ENCODE measurements at places on chromosomes 13 and 19. TPM values are rescaled to one million over a fixed set of nuclear protein-coding genes. Genes with fewer than 3 reads are reported as not detected.
A peak's percentile ranks its signal among the peaks of the same experiment; 100 is the strongest.

GRCh38 chr13:28493740-28494503, 1.0 kb downstream of the FLT1 start:
- no peak for DNase-seq
- no peaks in the 10 kb centered on the region for H3K36me3 ChIP-seq
- peaks cover 29% of the 10 kb centered on the region for H3K4me1 ChIP-seq
- H3K27ac ChIP-seq: no peak overlapping the region

DNA sequence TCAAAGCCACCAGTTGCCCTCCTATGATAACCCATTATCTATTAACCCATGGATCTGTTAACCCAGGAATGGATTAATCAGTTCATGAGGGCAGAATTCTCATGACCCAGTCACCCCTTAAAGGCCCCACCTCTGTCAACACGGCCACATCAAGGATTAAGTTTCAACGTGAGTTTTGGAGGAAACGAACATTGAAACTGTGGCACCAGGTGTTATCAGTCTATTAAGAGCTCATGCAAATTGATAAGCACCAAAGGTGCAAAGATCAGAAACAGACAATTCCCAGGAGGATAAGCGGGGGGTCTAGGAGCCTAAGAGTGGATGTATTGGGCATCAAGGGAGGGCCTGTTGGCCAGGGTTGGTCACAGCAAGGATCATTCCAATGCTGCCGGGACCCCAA, 19.9 kb upstream of the ELAVL1 start:
- no peaks in the 10 kb centered on the region for H3K36me3 ChIP-seq
- peaks cover 8% of the 10 kb centered on the region for H3K4me1 ChIP-seq
- no peak overlapping the region for H3K27ac ChIP-seq
- H3K4me3 ChIP-seq: no peak overlapping the region
- no peak for DNase-seq

- H3K27ac ChIP-seq: no peak overlapping the region
- H3K36me3 ChIP-seq: no peaks in the 10 kb centered on the region
- H3K27me3 ChIP-seq: peaks cover 20% of the 10 kb centered on the region
- H3K4me3 ChIP-seq: no peak overlapping the region
- H3K4me1 ChIP-seq: peaks cover 9% of the 10 kb centered on the region
- no peak for DNase-seq
These were observed 4.0 kb upstream of the MCF2L start for GRCh38 chr13:112964971-112965492.

Gene BEST2
- total RNA-seq: not detected

DNA sequence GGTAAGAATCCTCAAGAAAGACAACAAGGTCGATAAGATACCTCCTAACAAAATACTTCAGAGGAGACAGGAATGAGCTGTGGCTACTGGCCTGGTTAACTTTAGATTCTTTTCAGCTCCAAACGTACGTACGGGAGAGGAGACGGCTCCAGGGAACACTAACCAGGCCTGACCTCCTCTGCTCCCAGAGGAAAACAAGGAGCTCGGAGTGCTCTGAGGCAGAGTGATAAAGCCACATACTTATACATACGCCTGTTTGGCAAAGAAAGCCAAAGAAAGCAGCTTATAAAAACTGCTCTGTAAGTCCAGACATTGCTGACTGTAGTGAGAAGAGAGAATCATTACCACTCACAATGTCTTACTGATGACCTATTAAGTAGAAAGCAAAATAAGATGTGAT, 263.9 kb downstream of the MZT1 start:
- no peaks in the 10 kb centered on the region for H3K36me3 ChIP-seq
- no peak for DNase-seq
- no peaks in the 10 kb centered on the region for H3K27me3 ChIP-seq
- H3K4me3 ChIP-seq: no peak overlapping the region
- H3K4me1 ChIP-seq: no peaks in the 10 kb centered on the region

DNA sequence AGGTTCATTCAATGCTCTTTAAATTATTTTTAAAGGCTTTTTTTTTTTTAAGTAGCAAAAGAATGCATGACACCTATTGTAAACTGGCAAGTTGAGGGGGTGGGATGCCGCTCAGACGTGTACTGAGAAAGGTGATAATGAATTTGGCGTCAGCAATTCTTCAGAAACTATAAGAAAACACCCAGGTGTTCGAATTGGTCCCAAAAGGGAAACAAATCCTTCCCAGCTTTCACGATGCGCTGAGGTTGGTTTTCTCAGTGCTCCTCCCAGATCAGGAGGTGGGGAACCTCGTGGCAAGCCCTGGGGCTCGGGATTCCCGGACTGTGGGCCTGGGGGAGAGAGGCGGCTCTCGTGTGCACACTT, 543 bp upstream of the FAM124A start:
- H3K36me3 ChIP-seq: no peaks in the 10 kb centered on the region
- H3K27me3 ChIP-seq: peaks cover 48% of the 10 kb centered on the region
- peaks cover 4% of the 10 kb centered on the region for H3K4me1 ChIP-seq
- H3K27ac ChIP-seq: no peak overlapping the region
- no peak for DNase-seq
- H3K4me3 ChIP-seq: peak overlapping the region; percentile 70

Gene LRRC8E
- total RNA-seq: not detected

All from activated CD8-positive, alpha-beta T cell treated with anti-CD3 and anti-CD28 coated beads, Interleukin-2, amount 10 ng/mL, durations not matched to agents 7 days and 5 days (primary cell).